ENCODE measurements at places on chromosomes 12 and 14. TPM values are rescaled to one million over a fixed set of nuclear protein-coding genes. Genes with fewer than 3 reads are reported as not detected.

Gene MSRB3
- total RNA-seq, result 15.9 TPM

Gene PDZRN4
- total RNA-seq, result not detected

Gene SLC10A1
- not detected for total RNA-seq

Gene GPR68
- total RNA-seq, result 0.39 TPM

Gene ACOT4
- 3.9 TPM for total RNA-seq

Gene INHBC
- total RNA-seq, result not detected

Measured in placental epithelial cell (primary cell).